Activated T-cell treated with anti-CD3 and anti-CD28 coated beads, Interleukin-2, amount 50 U/mL, for 72 hours (primary cell): ENCODE measurements at places on chromosomes 4 and X. TPM values are rescaled to one million over a fixed set of nuclear protein-coding genes. Genes with fewer than 3 reads are reported as not detected.

The SSX1 gene
- total RNA-seq, result not detected

The L1CAM gene
- total RNA-seq, result 2.1 TPM

The DCX gene
- not detected for total RNA-seq

The ERVMER34-1 gene
- 0.09 TPM for total RNA-seq

The SEC24D gene
- total RNA-seq, result 41.5 TPM

The MAGEA2 gene
- total RNA-seq, result not detected

The TLR3 gene
- 0.09 TPM for total RNA-seq

The ENPEP gene
- 0.84 TPM for total RNA-seq

The FGFBP1 gene
- total RNA-seq, result not detected

The UXT gene
- total RNA-seq, result 205 TPM

The UGT2B17 gene
- not detected for total RNA-seq

The INTS6L gene
- total RNA-seq, result 41.3 TPM

The FOXO4 gene
- 15.1 TPM for total RNA-seq

The HPRT1 gene
- 64.3 TPM for total RNA-seq

The SUPT20HL1 gene
- total RNA-seq, result not detected
